HL-60 (cell line): ENCODE measurements at places on chromosomes 6 and 20.

DNA sequence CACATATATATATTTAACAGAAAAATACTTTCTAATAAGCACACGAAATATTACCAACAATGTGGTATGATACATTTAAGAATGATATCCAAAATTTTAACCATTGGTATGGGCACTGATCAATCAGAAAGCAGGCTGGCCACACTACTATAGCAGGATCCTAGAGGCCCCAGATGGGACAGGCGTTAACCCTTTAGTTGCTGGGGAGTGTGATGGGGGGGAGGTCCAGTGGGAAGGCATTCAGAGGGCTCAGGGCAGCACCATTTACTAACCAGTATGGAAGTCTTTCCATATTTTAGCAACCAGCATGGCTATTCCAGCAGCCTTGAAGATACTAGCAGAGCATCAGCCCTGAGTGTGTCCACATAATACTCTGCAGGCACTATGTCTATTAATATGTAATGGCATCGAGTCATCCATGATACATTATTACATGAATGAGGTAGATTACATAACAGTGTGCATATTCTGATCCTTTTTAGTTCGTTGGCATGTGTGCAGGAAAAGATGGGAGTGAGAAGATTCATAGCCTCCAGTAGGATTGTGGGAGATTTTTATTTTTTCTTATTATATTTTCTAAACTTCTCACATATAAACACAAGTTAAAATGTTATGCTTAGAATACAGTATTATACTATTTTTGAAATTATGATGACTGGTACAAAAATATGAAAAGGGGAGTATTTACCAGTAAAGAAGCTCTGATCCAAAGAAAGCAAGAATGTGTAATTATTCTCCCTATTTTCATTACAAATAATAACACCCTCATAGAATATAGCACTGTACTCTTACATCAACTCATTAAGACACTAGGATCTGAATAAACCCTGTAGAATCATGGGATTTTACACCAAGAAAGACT, 78.9 kb downstream of the FAM217A start:
- no peak for DNase-seq

- no peak for DNase-seq
Measured at GRCh38 chr6:124983383-124984083, 21.3 kb downstream of the RNF217 start.

GRCh38 chr6:165850434-165851019, 187.5 kb upstream of the PDE10A start:
- DNase-seq = peak; percentile 21

DNA sequence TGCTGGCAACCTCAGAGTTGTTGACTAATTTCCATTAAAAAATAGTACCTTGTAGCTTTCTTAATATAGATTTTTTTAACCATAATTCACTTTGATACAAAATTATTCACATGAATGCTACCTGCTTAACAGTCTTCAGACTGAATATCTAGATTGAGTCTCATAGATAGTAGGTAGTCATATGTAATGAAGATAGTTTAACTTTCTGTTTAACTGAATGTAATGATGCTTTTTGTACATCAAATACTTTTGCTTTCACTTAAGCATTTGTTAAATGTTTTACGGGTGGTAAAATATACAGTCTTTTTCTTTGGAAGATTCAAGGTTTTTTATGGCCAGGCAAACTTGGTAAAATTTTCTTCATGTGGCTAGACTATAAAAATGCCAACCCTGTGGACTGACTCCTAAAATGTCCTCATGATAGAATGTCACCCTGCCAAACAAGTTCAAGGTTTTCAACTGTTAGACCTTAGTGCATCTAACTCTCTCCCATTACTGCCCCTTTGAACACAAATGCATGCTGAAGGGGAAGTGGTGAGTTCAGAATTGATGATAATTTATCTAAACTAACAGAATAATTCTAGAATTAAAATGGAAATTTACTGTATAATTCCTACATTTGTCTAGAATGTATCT, 16.4 kb downstream of the TBPL1 start:
- DNase-seq = no peak

- DNase-seq = no peak
Measured at GRCh38 chr20:63080411-63080810, 73.6 kb upstream of the BHLHE23 start.

DNA sequence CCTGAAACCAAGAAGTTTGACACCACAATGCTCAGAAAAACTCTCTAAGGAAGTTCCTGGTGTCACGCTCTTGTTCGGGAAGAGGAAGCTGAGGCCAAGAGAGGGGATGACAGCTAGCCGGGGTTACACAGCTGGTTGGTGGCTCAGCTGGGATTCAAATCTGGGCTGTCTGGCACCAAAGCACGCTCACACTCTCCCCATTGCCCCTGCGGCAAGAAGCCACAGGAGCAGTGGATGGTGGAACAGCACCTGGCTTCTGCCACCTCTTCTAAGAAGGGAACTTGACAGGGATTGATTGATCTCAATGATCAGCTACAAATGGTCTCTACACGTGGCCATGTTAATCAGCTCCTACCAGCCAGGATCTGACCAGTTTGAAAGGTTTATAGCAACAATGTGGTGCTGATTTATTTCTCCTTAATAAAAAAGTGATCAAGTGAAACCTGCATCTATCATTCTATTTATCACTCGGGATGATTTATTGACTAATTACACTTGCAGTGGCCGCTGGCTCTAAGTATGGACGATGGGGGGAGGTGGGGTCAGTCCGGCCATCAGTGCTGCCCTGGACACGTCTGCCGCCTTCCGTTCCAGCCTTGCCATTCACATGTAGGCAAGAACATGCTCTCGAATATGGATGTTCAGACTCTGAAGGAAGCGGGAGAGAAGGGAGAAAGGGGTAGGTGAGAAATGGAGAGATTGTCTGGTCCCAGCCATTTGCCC, 71.9 kb upstream of the TOP1 start:
- DNase-seq = peak; percentile 66

GRCh38 chr20:3621111-3621510, 42.1 kb downstream of the GFRA4 start:
- peak; percentile 72 for DNase-seq

- no peak for DNase-seq
Measured at GRCh38 chr6:112927641-112928320, 580.7 kb downstream of the RFPL4B start.

DNA sequence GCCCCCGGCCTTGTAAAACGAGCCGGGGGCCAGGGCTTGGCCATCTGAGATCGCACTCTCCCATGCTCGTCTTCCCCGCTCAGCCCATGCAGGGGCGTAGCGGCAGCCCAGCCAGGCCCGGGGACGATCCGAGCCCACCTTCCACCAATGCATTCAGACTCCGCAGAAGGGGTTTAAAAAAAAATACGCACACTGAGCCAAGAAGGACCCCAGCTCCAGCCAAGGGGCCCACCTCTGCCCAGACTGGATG, 320 bp downstream of the GSTA4 start:
- DNase-seq = no peak

DNA sequence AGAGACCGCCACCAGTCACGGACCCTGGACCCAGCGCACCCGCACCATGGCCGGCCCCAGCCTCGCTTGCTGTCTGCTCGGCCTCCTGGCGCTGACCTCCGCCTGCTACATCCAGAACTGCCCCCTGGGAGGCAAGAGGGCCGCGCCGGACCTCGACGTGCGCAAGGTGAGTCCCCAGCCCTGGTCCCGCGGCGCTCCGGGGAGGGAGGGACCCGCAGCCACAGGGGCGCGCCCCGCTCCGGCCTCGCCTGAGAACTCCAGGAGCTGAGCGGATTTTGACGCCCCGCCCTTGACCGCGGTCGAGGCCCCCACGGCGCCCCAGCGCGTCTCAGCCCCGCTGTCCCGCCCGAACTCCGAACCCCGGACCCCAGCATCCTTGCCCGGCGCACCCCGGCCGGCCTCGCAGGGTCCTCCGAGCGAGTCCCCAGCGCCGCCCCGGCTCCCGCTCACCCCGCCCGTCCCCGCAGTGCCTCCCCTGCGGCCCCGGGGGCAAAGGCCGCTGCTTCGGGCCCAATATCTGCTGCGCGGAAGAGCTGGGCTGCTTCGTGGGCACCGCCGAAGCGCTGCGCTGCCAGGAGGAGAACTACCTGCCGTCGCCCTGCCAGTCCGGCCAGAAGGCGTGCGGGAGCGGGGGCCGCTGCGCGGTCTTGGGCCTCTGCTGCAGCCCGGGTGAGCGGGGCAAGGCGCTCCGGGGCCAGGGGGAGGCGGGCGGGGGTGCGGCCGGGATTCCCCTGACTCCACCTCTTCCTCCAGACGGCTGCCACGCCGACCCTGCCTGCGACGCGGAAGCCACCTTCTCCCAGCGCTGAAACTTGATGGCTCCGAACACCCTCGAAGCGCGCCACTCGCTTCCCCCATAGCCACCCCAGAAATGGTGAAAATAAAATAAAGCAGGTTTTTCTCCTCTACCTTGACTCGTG, at the start of gene OXT:
Gene OXT (plus strand): TSS at position 11 of the 920 bp plus-strand sequence. CDS start 36 bp downstream, at position 47.
- no peak for DNase-seq

DNA sequence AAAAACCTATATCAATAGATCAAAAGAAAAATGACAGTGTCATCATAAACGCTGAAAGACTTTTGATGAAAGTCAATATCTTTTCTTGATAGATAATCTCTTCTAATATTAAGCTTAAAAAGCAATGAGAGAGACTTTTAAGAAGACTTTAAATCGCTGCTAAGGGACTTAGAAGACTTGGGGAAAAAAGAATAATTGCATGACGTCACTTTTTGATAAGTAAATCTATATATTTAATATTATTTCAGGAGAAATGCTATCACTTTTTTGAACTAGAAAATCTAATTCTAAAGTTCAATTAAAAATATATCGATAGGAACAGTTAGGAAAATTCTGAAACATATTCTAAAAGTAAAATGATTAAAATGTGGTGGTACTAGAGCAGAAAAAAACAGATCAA, 78.7 kb upstream of the TSHZ2 start:
- no peak for DNase-seq

- DNase-seq = no peak
Measured at GRCh38 chr6:170067181-170067641, 223.7 kb downstream of the DLL1 start.

DNA sequence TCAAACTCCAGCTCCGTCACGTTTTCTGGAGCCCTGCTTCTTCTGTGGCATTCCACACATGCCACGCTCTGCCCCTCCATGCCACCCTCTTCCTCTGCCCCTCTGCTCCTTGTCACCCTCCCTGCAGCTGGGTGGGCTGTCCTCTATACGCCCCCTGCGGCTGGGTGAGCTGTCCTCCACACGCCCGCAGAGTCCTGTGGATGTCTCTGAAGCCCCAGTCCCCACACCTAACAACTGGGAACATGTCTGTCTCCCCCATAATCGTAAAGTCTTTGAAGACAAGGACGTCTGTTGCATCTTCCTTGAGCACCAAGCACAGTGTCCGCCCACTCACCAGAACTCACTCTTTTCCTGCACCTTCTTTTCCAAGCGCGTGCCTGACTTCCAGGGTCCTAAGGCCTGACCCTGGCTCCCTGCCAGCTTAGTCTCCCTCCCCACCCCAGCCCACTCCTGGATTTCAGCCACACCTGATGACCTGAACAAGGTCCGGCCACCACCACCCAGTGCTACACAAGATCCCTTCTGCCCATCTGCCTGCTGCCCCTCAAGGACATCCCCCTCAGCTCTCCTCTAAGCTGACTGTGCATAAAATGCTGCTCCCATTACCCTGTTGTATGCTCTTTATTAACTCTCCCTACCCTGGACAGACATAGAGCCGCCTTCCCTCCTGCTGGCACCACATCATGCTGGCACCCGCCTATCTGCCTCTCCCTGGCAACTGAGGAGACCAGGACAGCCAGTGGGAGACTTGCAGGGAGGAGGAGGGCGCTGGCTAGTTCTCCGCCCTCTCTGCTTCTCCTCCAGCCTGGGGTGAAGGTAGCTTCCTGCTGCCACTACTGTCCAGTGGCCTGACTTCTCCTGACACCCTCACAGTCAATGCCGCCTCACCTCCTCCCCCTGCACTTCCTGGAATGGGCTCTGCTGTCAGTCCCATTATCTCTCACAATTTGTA, 10.7 kb upstream of the PRR18 start:
- no peak for DNase-seq

DNA sequence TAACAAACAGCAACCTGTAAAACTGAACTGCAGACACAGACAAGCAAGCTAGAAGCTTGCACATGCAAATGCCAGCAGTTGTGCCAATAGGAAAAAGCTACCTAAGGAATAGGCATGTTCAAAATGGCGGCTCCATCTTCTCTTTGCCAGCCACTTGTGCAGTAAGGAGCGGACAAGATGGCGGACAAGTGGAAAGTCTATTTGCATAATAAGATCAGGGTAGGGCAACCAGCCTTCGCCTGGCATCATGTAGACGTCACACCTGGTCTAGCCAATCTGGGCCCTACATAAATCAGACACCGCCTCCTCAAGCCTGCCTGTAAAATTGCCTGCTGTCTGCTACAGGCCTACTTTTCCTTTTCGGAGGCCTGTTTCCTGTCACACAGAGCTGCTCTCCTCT, 18.0 kb downstream of the C6orf52 start:
- DNase-seq = no peak

DNA sequence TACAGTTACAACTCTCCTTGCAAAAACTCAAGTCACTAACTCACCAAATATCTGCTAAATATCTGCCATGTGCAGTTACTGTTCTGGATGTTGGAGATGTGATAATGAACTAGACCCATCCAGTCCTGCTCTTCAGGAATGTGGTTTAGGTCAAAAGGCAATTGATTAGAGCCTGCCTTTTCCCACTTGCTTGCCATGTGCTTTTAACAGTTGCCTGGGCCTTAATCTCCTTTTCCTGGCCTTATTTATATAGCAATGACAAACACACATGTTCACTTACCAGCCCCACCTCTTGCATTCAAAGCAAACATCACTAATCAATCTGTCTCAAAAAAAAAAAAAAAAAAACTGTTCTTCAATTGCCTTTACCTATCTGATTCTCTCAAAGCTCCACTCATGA, 199.2 kb downstream of the ZNF217 start:
- DNase-seq = no peak

DNA sequence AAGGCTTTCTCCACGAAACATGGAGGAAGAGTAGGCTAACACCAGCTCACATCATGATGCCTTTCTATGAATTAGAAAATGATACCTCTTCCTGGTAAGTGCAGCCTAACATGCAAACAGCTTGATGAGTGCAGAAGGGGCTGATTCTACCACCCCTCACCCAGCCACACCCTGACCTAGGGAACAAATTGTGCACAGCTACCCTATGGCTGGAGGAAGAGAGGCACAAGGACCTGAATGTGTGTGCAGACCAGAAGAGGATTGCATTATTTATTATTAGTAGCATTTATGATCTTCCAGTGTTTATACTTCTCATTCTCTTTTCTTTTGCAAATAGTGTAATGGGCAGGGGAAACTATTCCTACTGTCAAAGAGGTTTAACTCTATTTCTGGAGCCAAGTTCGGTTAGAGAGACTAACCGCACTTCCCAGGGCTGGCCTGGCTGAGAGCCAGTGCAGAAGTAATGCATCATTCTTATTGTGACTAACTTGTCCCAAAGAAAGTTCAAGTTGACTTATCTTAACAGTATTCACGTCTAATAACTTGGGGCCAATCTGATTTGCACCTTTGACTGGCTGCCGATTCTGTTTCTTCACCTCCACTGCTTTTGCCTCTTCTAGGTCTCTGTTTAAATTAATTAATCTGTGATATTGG, 237.5 kb downstream of the CD83 start:
- peak; percentile 87 for DNase-seq
